ENCODE measurements at places on chromosomes 1 and 21. TPM values are rescaled to one million over a fixed set of nuclear protein-coding genes. Genes with fewer than 3 reads are reported as not detected.

GRCh38 chr1:184493987-184494388 is 107.2 kb downstream of the C1orf21 start:
- DNase-seq, result no peak

Gene FCRL2
- total RNA-seq, result 0.10 TPM

Gene LCE1B
- total RNA-seq, result not detected

DNA sequence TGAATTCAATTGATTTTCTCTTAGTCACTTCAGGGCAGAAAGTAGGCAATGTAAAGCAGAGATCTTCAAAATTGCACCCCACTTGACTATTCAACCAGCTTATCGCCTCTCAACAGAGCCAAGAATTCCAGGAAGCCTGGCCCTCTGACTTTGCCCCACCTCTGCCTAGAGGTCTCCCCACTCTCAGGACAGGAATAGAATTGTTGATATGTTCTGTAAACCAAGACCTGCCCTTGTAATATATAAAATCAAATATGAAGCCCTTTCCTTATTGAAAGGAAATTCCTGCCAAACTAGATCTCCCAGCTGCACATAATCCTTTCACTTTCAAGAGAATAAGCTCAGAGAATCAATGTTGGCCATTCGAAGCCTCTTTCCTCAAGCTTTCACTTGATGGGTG is 116.1 kb upstream of the DPT start:
- DNase-seq, result no peak

DNA sequence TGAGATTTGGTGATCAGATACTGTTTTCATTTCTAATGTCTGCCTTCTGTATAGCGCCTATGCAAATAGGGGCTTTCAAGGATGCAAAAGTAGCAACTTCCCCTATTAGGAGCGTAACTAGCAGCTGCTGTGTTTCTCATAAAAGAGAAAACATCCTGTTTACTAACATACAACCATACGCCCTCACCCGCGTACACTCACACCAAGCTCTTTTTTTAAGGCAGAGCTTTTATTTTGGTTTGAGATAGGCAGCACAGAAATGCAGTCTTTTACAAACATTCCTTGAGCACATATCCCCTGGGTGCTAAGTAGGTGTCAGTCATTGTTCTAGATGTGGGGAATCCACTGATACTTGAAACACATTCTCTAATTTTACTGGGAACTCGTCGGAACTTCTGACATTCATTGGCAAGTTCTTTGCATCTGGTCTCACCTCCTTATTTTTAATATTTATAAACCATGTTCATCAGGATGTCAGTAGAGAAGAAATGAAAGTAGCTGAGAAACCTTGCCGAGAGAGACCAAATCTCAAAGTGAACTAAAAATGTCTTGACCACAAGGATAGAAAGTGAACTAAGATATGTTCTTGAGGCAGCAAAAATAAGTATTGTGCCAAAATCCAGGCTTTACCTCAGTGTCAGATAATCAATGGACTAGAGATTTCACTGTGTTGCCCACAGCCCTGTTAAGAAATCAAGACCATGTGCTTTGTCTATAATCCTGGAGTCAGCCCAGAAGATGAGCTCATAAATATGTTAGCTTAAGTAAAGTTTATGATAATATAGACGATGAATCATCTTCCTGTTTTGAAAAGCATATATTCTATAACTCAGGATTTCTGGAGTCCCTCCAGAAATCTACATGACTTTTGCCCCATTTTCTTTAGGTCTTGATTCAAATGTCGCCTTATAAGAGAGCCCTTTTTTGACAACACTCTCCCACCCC is 350.9 kb downstream of the ST6GALNAC3 start:
- peak; percentile 52 for DNase-seq

All from tongue (tissue), 3 donors.